NCI-H446 (cell line): ENCODE measurements at places on chromosomes 6 and 20.

- no peak for DNase-seq
These were observed 26.0 kb upstream of the TAAR1 start for GRCh38 chr6:132685009-132685408.

DNA sequence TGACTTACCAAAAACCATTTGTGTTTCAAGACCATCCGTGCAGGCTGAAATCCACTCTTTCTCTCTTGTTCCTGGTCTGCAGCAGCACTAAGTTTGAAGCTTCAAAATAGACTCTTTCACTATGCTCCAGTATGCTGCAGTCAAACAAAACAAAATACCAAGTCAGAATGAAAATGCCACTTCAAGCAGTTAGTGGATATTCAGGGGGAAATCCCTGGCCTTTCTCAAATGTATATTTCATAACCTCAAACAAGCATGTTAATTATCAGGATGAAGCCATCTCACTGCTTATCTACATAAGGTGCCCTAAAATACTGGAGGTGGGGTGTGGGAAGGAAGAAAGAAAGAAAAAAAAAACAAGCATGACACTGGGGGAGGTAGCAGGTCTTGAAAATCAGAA is 103.5 kb downstream of the ATXN1 start:
- no peak for DNase-seq

DNA sequence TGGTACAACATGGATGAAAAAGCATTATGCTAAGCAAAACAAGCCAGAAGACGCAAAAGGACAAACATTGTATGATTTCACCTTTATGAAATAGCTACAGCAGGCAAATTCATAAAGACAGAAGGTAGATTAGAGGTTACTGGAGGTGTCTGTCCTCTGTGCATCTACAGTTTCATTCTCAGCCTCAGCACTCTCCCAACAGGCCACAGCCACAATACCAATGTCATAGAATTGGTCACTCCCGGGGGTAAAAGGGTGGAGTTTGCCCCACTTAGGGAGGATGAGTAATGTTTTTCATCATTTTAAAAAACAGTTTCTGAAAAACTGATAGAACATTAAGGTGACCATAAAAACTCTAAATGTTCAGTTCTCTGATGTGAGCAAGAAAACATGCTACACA is 17.2 kb upstream of the TMX4 start:
- no peak for DNase-seq

DNA sequence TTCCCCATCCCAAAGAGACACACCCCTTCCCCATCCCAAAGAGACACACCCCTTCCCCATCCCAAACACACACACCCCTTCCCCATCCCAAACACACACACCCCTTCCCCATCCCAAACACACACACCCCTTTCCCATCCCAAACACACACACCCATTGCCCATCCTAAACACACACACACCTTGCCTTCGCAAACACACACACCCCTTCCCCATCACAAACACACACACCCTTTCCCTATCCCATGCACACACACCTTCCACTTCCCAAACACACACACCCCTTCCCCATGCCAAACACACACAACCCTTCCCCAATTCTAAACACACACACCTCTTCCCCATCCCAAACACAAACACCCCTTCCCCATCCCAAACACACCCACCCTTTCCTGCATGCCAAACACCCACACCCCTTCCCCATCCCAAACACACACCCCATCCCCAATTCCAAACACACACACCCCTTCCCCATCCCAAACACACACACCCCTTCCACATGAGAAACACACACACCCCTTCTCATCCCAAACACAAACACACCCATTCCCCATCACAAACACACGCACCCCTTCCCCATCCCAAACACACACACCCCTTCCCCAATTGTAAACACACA is 315.3 kb downstream of the KIF16B start:
- DNase-seq: no peak

DNA sequence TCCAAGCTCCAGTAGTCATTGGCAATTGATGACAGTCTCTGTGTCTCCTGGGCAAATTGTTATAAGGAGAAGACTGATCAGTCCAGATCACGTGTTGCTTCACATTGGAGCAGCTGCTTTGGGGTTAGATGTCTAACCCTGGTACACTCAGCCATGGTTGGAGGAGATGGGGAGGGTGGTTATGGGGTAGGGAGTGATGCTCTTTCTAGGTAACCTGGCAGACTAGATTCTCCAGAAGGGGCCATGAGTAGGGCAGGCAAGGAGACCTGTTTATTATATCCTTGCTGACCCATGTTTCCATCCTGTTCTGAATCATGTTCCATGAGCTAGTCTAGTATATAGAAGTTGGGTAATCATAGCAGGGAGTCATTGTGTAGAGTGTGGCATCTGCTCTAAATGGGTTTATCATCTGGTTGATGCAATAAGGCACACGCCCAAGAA is 50.8 kb upstream of the BACH2 start:
- no peak for DNase-seq

DNA sequence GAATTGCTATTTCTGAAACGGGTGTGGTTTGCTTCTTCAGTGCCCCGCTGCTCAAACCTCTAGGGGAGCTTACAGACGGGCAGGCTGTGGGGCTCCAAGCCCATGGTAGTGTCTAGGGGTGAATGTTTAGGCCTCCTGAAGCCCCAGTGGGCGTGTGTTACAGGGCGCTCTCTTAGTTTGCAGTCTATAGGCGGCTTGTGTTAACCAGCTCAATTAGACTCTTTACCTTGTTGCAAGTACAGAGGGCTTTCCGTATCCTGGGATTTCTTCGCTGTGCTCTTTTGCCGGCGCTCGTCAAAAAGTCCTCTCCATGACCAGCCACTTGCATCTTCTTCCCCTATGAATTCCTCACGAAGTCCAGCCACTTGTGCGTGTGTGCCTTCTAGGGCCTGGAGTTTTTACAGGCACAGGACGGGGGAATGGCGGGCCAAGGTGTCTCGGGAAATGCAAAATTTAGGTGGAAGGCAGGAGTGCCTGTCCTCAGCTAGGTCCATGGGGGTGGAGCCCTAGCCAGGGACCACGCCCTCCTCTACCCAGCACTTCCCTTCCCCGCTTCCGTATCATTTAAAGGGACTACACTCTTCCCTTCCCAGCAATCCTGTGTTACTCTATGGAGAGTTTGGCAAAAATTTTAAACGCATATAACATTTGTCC is 94.5 kb downstream of the HTR1B start:
- peak; percentile 13 for DNase-seq

GRCh38 chr6:156697225-156697830 is 79.8 kb upstream of the ARID1B start:
- DNase-seq: no peak

- DNase-seq: no peak
These were observed 94.0 kb downstream of the ZMYND8 start for GRCh38 chr20:47262365-47263013.

DNA sequence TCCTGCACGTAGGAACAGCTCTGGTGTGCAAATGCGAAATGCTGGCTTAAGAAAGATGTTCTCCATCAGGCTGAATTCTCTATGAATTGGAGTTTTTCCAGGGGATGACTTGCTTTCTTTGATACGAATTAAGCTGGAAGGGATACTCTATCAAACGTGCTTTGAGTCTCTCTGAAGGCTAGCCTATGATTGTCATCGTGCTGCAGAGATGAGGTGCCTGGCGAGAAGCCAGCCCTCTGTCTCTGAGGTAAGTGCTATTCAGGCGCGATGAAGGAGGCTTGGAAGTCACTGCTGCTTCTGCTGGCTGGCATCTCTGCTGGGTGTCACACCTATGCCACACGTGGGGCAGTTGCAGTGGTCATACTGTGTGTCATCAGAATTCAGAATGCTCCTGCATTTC is 223.7 kb downstream of the TAF4 start:
- no peak for DNase-seq

DNA sequence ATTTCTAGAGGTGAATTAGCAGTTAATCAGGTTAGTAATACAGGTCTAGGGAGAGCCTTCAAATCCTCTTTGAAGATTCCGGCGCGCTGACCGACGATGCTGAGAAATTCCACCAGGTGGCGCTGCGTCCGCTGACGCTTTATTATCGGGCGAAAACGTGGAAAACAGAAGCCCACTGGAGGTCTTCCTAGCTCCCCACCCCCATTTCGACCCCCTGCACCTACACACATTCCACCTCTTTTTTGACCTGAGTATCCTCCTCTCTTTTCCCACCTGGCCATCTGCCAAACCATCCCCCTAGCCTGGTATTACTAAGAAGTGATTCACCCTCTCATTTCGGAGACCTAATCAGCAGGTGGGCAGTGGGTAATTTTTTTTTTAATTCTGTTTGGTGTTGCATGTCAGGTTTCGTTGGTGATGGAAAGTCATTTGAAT is 65.4 kb upstream of the RIN2 start:
- no peak for DNase-seq

GRCh38 chr20:59676851-59677182 is 72.5 kb downstream of the PHACTR3 start:
- peak; percentile 91 for DNase-seq

GRCh38 chr6:113539202-113539601 is 317.9 kb upstream of the MARCKS start:
- no peak for DNase-seq

DNA sequence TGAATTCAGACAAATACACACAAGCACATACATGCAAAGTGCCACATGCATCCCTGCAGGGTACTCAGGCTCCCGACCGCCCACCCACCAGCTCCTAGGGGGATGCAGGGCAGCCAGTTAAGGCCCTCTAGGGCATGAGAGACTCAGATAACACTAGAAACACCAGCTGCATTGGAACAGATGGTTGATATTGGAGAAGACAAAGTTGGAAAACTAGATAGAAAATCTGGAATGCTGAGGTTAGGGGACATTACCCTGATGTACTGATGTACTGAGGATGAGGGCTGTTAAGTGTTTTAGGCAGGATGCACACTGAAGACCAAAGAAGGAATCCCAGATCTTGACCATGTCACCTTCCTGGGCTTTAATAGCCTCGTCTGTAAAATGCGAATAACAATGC is 134.6 kb upstream of the ECI2 start:
- no peak for DNase-seq

DNA sequence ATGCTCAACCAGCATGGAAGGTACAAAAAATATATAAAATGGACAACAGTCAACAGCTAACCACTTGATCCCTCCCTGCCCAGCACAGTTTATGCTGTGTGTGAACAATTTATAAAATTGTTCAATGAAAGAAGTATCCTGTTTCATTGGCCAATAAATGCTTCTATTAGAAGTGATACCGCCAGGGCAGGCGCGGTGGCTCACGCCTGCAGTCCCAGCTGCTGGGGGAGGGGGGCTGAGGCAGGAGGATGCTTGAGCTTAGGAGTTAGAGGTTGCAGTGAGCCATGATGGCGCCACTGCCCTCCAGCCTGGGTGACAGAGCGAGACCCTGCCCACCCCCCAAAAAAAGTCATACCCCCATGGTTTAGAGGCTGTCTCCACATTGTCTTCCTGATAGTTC is 4.6 kb downstream of the AGPAT4 start:
- DNase-seq: no peak

DNA sequence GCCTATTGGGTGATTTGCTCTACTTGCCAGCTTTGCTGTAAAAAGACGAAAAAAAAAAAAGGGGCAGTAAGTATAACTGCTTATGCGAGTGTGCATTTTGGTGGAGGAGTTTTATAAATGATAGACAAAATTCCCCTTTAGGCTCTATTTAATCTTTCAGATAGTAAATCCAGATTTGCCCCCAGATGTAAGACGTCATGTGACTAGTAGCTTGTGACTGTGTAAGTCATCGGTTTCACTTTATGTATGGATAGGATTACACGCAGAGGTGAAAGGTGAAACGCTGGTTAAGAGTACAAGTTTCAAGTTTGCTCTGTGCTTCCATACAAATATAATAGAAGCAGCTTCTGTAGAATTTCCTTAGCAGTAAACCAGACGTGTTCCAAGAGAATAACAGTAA is 7.9 kb downstream of the RAB32 start:
- no peak for DNase-seq

- DNase-seq: no peak
These were observed 39.3 kb downstream of the GTF2H5 start for GRCh38 chr6:158207422-158207788.

DNA sequence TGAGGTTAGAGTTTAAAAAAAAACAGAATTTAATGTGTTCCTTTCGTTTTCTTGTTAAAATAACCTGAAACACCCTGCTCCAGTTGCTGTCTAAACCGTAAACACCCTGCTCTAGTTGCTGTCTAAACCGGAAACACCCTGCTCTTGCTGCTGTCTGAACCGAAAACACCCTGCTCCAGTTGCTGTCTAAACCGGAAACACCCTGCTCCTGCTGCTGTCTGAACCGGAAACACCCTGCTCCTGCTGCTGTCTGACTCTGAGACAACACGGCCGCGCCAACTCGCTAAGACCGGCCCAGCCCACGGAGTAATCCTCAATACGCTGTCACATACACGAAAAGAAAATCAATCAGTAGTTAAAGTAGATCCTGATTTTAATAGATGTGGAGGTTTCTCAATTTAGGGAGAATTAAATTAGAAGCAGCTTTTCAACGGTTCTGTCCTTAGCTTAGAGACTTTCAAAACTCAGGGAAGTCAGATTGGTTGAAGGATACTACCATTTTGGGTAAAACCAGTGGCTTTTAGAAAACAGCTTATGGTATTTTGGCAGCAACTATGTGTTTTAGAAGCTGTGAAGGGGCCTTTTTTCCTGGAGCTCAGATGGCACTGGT is 98.3 kb downstream of the RAMACL start:
- no peak for DNase-seq

GRCh38 chr6:102950967-102951366 is 1557.5 kb downstream of the GRIK2 start:
- no peak for DNase-seq

DNA sequence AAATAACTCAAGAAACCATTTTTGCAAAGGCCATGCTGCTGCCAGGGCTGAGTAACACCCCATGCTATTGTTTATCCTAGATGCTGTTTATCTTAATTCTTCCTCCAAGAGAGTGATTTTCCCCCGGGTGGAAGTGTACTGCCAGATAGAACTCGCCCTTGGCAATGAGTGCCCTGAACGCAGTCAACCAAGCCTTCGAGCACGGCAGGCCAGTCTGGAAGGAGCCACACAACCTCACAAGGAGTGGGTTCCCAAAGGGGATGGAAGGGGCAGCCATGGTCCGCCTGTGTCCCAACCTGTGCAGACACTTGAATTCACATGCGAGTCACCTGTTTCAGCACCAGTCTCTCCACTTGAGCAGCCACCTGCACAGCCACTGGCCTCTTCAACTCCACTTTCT is 31.9 kb downstream of the PNPLA1 start:
- DNase-seq: no peak
